Fibroblast of skin of right biceps (primary cell): ENCODE measurements at places on chromosomes 6 and 20.

- DNase-seq = peak; percentile 86
Observed at GRCh38 chr6:116511424-116512110, at the start of gene CALHM5. Gene CALHM5, plus strand, starts transcription at chr6:116511639. Its CDS starts 58 bp downstream, at chr6:116511697.

DNA sequence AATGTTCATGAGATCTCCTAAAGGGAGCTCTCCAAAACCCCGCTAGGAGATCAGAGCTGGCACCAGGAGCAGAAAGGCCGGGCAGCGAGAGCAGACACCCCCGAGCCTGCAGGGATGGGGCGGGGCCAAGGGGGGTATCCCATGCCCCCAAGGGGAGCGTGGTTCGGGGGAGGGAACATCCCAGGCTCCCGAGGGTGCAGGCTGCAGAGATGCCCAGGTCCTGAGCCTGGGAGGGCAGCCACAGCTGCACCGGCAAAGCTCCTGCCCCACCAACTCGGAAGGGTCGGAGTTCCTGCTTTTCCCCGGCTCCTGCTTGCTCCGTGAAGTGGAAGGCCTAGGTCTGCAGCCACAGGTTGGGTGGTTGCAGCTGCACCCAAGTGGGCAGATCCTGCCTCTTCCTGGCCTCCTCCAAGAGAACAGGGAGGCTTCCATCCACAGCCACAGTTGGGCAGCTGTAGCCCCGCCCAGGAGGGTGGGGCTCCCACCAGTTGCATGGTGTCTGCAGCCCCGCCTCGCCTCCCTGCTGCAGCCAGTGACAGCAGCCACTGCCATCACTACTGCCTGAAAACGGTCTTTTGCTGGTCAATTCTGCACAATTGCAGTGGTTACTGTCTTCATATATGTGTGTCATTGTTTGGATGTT lies 13.4 kb upstream of the GMNN start:
- no peak for DNase-seq

GRCh38 chr6:147774856-147775255 lies 266.4 kb downstream of the SAMD5 start:
- no peak for DNase-seq

DNA sequence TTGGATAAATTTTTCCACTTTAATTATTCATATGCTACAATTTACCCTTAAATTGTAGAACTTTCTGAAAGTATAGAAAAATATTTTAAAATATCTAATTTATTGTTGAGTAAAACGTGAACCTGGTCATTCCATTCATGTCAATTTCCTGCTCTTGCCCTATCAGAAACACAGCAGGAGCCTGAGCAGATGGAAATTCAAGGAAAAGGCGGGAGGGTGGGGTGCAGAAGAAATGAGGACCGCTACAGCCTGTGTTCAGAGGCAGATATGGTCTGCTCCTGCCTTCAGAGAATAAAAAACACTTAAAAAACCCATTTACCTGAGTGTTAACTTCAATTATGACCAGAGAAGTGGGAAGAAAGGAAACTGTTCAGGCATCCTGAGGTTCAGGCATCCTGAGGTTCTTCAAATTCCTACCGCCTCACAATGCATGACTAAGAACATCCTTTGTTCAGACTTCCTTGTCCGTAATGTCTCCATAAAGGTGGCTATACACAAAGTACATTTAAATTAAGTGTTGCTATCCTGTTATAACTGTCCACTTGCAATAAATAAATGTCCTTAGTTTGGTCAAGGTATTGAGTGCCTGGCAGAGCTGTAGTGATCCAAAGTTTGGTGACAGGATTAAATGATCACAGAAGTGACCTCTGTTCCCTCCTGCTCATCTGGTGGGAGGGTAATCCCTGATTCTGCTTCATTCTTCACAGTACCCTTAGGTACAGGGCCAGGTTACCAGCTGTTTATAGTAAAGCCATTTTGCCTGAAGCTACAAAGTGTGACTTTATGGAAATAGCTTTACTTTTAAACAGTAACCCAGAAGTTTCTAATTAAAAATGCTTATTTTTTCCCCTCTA lies 109.1 kb downstream of the MAN1A1 start:
- peak; percentile 4 for DNase-seq

GRCh38 chr6:11275598-11275997 lies 43.1 kb upstream of the NEDD9 start:
- no peak for DNase-seq

DNA sequence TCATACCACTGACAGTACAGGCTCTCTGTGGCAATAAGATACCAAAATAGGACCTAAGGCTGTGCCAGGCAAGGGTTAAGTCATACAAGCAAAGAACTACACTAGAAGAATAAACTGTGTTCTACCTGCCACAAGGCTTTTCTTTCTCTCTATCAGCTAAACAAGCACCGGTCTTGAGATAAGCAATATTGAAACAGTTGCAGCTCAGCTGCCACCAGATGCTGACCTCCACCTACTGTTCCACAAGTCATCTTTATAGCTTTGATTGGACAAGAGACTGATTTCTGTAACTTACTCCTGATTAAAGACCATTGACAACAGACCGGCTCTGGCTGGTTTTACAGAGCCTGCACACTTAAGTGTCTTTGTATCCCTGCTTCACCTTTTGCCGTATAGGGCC lies 24.1 kb downstream of the SCP2D1 start:
- DNase-seq = no peak

GRCh38 chr6:163986313-163986712 lies 571.8 kb downstream of the QKI start:
- no peak for DNase-seq

DNA sequence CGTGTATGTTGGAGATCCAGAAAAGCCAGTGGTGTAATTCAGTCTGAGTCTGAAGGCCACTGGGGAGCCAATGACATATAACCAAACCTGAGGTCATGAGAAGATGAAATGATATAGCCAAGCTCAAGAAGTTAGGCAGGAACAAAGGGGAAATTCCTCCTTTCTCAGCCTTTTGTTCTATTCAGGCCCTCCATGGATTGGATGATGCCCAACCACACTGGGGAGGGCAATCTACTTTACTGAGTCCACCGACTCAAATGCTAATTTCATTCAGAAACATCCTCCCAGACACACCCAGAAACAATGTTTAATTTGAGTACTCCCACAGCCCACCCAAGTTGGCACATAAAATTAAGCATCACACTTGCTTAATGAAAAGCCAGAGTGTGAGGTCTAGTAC lies 183.6 kb downstream of the GJA1 start:
- no peak for DNase-seq

DNA sequence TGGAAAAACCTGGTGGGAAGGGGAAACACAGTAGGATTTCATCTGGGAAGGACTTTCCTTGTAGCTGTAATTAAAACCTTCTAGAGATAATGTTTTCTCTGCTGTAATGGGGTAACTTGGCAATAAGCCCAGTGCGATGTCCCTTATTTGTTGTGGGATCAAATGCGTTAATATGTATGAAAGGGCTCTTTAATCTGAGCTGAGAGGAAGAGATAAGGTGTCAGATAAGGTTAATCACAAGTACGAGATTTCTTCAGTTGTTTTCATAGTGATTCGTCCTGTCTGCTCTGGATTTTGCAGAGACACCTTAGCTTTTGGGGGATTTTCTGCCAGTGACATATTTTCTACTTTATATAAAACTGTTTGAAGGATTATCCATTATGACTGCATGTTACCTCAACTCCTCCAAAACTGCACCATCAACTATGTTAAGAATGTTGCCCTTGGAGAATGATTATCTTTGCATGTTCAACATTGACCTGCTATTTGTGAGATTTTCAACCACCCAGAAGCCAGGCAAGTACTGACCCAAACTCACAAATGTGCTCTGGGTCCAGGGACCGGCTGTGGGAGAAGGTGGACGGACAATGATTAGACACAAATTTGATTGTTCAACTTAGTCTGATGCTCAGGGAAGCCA lies 21.2 kb upstream of the ELOVL5 start:
- DNase-seq = no peak
